ENCODE measurements at places on chromosomes 2 and 18. TPM values are rescaled to one million over a fixed set of nuclear protein-coding genes. Genes with fewer than 3 reads are reported as not detected.

Gene MAPK4
- total RNA-seq, result 0.14 TPM

Gene PKP4
- total RNA-seq, result 22.2 TPM

Gene CHRNG
- total RNA-seq, result not detected

Gene PTPN18
- total RNA-seq, result 30.8 TPM

Gene SERPINB2
- total RNA-seq, result not detected

Gene AUP1
- total RNA-seq, result 248 TPM

All from A549 treated with ZK216348 at 1 μM for 4 hours (cell line).